WTC11 (cell line): ENCODE measurements at places on chromosomes 1 and 21. TPM values are rescaled to one million over a fixed set of nuclear protein-coding genes. Genes with fewer than 3 reads are reported as not detected.

KRTAP10-6 gene
- total RNA-seq = 0.17 TPM in 1 of 3 replicates, not detected in the others

MTARC2 gene
- 12.5 to 15.5 TPM (median 15.2 TPM) in 3 replicates for total RNA-seq

MYBPHL gene
- 0.23 to 1.2 TPM (median 0.94 TPM) in 3 replicates for total RNA-seq

CD34 gene
- 0.18 to 0.35 TPM (median 0.27 TPM) in 3 replicates for total RNA-seq

SNX7 gene
- 12.9 to 15.7 TPM (median 14.8 TPM) in 3 replicates for total RNA-seq

CFAP141 gene
- not detected in 3 replicates for total RNA-seq

AADACL4 gene
- 0.11 TPM in 1 of 3 replicates, not detected in the others for total RNA-seq

DNA sequence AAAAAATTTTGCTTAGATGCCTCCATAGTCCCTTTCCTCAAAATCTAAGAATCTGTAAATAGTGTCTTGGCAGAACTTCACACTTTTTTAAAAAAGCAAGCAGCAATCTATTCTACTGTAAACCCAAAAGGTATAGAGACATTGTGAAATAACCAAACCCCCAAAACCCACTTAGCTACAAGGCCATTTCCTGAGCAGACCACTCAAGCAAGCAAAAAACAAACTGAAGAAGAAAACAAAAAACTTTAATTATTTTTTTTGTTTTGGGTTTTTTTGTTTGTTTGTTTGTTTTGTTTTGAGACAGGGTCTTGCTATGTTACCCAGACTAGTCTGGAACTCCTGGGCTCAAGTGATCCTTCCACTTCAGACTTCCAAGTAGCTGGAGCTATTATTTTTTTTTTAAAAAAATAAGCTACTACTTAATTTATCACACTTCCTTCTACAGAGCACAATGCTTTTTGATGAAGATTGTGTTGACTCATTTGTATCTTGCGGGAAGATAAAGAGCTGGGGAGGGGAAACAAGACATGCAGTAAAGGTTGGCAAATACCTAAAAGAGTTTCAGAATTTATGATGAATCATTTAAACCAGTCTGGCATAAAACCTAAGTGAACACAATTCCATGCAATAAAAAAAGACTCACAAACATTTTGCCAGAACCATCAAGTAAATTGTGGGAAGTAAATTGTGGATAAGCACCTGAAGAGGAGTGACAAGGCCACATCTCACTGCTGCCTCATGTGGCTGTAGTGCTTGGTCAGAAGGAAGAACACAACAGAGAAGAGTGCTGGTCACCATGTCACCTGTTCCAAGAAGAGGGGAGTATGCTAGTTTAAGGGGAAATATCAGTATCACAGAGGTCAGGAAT is 2.7 kb upstream of the PTPN22 start:
- no peaks in the 10 kb centered on the region for H3K27me3 ChIP-seq
- no peak overlapping the region for H3K4me3 ChIP-seq
- H3K27ac ChIP-seq = no peak overlapping the region
- no peaks in the 10 kb centered on the region for H3K36me3 ChIP-seq
- DNase-seq = no peak
- 0 out of 2 replicates have a peak, but pooled peaks cover 2% of the 10 kb centered on the region for H3K4me1 ChIP-seq

- H3K4me3 ChIP-seq = no peak overlapping the region
- no peak for DNase-seq
These were observed 155.4 kb downstream of the NFIA start for GRCh38 chr1:61237659-61238358.

- no peak overlapping the region for H3K4me3 ChIP-seq
- no peak overlapping the region for H3K27ac ChIP-seq
- no peak for DNase-seq
- no peaks in the 10 kb centered on the region for H3K27me3 ChIP-seq
These were observed 25.8 kb downstream of the UAP1 start for GRCh38 chr1:162587347-162587746.

- no peak overlapping the region for H3K27ac ChIP-seq
- DNase-seq = no peak
- H3K4me1 ChIP-seq = no peaks in the 10 kb centered on the region
- no peaks in the 10 kb centered on the region for H3K27me3 ChIP-seq
These were observed 32.1 kb downstream of the SH3BP5L start for GRCh38 chr1:248793592-248793991.

DNA sequence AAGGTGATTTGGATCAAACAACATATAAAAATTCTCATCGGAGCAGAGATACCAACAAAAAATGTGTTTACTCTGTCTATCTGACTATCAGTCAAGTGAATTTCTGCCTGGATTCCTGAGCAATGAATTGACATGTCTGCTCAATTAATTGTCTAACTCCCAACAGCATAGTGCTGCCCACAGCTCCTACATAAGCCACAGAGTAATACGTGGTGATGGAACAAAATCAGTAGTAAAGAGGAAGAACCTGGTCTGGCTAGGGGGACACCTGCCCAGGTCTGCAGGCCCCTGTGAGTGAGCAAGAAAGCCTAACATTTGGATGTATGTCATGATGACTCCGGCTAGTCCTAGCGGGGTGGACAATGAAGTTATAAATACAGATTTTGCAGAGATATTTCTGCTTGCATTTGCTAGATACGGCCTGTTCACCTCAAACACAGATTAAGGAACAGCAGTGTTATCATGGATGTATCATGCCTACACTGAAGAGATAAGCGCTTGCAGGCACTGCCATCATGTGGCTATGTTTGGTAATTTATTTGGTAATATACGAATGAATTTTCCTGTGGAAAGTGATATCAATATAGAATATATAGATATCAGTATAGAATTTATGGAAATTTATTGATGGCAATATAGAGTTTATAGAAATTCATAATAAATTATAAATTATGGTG is 69.6 kb upstream of the LRRC8B start:
- H3K27ac ChIP-seq = no peak overlapping the region
- peaks cover 11% of the 10 kb centered on the region for H3K4me1 ChIP-seq
- no peaks in the 10 kb centered on the region for H3K36me3 ChIP-seq
- H3K27me3 ChIP-seq = no peaks in the 10 kb centered on the region

- no peak for DNase-seq
- no peak overlapping the region for H3K27ac ChIP-seq
- no peaks in the 10 kb centered on the region for H3K36me3 ChIP-seq
These were observed 40.2 kb downstream of the GFI1 start for GRCh38 chr1:92446546-92446945.

DNA sequence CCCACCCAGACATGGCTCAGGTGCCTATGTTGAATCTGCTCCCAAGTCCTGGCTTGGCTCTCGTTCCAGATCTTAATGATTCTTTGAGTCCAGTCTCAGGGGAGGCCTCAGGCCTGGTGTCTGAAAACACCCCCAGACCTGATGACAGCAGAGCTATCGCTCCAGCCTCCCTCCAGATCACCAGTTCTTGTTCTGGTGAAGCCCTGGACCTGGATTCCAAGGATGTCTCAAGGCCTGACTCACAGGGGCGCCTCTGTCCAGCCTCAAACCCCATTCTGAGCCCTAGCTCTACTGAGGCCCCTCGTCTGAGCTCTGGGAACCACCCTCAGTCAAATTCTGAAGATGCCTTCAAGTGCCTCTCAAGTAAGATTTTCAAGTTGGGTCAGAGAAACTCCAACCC is 11.4 kb downstream of the MROH7 start:
- peaks cover 3% of the 10 kb centered on the region for H3K4me1 ChIP-seq
- H3K4me3 ChIP-seq = no peak overlapping the region
- no peak overlapping the region for H3K27ac ChIP-seq

GRCh38 chr1:97833881-97834280 is 87.0 kb downstream of the DPYD start:
- no peak overlapping the region for H3K4me3 ChIP-seq
- no peaks in the 10 kb centered on the region for H3K4me1 ChIP-seq
- no peak for DNase-seq

DNA sequence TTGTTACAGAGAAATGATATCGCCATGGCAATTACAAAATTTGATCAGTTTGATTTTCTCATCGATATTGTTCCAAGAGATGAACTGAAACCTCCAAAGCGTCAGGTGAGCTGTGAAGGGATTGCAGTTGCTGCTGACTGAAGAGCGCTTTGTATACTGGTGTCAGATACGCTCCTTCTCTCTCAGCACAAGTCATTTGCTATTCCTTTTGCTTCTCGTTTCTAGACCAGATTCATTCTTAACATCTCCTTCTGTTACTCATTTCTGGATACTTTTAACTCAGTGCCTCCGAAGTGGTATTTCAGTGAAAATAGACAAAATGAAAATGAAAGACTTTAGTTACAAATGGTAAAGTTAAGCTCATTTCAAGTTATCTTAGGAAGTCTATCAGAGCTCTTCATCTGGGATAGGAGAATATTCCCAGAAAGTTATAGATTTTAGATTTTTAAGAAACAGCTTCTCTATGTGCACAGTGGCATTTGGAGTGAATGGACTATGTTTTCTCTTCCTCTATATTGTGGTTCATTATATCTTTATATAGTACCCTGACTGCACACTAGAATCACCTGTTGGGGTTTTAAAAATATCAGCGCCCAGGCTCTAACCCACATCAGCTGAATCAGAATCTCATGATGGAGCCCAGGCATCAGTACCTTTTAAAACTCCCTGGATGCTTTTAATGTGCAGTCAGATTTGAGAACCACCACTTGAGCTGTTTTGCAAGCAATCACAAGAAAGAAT is 30.3 kb upstream of the KCNQ4 start:
- peaks cover 80% of the 10 kb centered on the region for H3K36me3 ChIP-seq
- H3K27ac ChIP-seq = no peak overlapping the region
- no peaks in the 10 kb centered on the region for H3K4me1 ChIP-seq
- no peak overlapping the region for H3K4me3 ChIP-seq
- no peak for DNase-seq

DNA sequence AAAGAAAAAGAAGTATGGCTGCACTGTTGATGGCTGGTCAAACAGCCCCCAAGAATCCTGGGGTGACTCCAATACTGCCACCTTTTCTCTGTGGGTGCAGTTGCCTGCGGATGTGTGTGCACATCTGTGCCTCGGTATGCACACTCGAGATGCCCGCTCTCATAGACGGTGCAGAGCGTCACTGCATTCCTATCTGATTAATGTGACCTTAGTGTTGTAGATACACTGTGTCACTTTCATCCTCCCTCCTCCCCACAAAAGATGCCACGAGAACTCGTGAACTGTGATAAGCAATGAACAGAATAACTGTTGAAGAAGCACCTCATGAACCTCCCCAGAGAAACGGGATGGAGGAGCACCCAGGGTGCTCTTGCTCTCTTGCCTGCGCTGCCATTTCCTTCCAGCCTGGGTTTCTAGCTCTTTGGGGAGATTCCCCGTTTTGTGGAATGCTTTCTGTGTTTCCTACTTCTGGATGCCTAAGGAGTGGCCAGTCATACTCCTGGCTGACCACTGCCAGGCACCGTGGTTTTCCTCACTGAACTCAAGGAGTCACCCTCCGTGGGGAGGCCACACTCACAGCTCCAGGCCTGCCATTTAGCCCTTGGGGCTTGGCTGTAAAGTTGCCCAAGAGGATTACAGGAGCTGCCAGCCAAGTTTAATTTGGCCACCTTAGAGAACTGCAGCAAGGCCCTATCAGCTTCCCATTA is 32.0 kb downstream of the NTPCR start:
- H3K36me3 ChIP-seq = peaks cover 16% of the 10 kb centered on the region
- peak overlapping the region; percentile 16; the same call in 1 of the 2 replicates for H3K27ac ChIP-seq
- peaks cover 9% of the 10 kb centered on the region for H3K4me1 ChIP-seq
- DNase-seq = no peak

- H3K4me3 ChIP-seq = peak overlapping the region; percentile 62
- H3K27me3 ChIP-seq = no peaks in the 10 kb centered on the region
- H3K36me3 ChIP-seq = no peaks in the 10 kb centered on the region
- peaks cover 64% of the 10 kb centered on the region for H3K4me1 ChIP-seq
These were observed 40.5 kb upstream of the FHAD1 start for GRCh38 chr1:15206418-15207030.
